Brain pericyte (primary cell): ENCODE measurements at places on chromosomes 7 and 10.

DNA sequence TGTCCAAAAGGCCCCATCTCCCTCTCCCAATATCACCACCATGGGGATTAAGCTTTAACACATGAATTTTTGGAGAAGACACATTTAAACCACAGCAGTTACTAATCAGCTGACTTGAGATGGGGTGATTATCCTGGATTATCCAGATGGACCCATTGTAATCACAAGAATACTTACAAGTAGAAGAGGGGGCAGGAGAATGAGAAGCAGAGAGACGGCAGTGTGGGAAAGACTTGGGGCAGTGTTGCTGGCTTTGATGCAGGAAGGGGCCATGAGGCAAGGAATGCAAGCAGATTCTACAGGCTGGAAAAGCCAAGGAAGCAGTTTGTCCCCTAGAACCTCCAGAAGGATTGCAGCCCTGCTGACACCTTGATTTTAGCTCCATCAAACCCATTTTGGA is 30.7 kb upstream of the INMT start:
- DNase-seq, result no peak

DNA sequence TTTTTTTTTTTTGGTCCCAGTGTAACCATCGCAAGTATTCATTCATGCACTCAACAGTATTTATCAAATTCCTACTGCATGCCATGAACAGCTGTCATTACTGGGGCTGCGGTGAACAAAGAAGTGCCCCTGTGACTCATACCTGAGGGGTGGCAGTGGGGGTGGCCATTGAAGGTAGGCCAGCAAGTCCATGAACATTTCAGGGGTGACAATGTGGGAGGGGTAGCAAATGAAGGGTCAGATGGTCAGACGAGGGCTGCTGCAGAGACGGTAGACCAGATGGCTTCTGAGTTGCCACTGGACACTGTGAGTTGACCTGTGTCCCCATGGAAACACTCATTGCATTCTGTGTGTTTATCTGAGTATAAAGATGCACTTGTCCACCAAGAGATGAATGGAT is 92.5 kb upstream of the PITRM1 start:
- no peak for DNase-seq

- DNase-seq, result no peak
Measured at GRCh38 chr7:43905209-43905946, 1.0 kb downstream of the URGCP start.

- DNase-seq, result no peak
Measured at GRCh38 chr7:69403169-69403568, 195.1 kb upstream of the AUTS2 start.

DNA sequence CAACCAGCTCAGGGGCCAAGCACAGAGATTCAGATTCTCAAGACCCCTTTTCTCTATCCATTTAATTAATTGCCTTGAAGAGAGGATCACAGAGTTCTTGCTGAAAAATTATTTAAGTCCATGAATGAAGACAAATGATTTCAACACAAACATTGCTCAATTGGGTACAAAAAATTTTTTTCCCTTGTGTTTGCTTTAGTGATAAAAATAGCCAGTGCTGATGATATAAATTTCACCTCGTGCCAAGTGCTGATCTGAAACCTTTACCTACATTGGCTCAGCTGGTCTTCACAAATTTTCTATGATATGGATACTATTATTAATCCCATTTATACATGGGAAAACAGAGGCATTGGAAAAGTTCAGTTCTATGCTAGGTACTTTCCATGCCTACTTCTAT is 377.1 kb downstream of the NRG3 start:
- no peak for DNase-seq

DNA sequence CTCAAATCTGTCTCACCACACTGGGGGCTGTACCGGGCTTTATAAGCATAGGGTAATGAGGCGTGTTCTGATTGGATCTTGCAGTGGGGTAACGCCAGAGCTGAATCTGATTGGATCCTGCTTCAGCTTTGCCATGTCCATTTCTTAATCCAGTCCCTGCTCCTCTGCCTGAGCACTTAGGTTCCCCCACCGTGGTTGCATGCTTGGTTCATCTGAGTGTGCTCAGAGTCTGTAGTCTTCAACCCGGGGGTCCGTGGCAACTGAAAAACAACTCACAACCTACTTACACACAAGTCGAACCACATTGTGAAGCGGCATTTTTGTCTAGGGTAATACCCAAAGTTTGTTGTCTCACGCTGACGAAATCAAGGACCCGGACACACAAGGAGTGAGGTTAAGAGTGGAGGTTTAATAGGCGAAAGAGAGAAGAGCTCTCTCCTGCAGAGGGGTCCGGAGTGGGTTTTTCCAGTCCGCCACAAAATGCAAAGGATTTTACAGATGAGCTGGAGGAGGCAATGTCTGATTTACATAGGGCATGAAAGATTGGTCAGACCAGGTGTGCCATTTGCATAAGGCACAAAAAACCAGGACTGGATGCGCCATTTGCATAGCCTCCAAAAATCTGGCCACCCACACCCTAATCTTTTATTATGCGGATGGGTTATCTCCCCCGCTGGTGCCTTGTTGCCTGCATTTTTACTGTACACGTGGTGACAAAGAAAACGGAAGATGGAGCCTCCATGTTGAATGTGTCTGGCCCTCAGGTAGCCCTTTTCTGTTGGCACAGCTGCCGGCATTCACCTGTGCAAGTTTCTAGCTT is 641.8 kb upstream of the FOXK1 start:
- DNase-seq, result no peak

GRCh38 chr10:45581582-45582385 is 90.8 kb downstream of the ZFAND4 start:
- DNase-seq, result no peak

- peak; percentile 87 for DNase-seq
Measured at GRCh38 chr7:80312139-80312661, 177.6 kb downstream of the GNAI1 start.

- no peak for DNase-seq
Measured at GRCh38 chr10:95394161-95394880, 103.5 kb upstream of the PDLIM1 start.

- no peak for DNase-seq
Measured at GRCh38 chr10:51488766-51489408, 210.5 kb downstream of the CSTF2T start.

- no peak for DNase-seq
Measured at GRCh38 chr7:157423348-157423747, 86.5 kb downstream of the DNAJB6 start.

DNA sequence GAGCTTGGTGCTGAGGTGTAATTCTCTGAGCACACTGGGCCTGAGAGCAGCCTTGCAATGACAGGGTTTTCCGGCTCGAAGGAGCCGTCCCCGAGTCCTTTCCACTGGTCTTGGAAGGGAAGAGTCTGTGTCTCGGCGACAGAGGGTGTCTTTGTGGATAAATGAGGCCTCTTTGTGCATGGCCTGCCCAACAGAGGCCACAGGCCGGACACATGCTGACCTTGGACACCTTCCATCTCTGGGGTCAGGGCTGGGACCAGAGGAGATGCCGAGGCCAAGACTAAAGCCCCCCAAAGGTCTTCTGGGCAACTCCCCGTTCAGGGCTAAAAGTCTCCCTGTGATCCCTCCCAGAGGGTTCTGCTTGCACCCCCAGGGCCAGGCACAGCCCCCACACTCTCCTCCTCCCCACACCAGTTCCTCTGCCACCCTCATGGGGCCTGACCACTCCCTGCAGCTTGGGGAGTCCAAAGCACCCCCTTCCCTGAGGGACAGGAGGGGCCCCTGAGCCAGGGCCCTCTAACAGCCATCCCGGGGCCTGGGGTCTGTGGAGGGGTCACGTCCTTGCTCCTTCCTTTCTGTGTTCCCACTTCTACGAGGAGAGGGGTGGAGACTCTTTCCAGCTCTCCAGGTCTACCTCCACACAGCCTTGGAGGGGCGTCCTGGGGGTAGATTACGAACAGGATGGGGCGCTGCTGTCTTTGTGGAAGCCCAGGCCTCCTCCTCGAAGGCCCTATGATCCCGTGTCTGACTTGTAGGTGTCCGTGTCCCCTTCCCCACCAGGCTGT is 130.6 kb upstream of the FAM20C start:
- no peak for DNase-seq

- no peak for DNase-seq
Measured at GRCh38 chr10:99426689-99427088, 3.7 kb downstream of the GOT1 start.
